ENCODE measurements at places on chromosomes 6 and 20. TPM values are rescaled to one million over a fixed set of nuclear protein-coding genes. Genes with fewer than 3 reads are reported as not detected.

Gene LAMP5
- total RNA-seq = not detected

Gene ADGRG6
- 2.9 TPM for total RNA-seq

Gene VSX1
- 0.14 TPM for total RNA-seq

Gene CNBD2
- total RNA-seq = 3.5 TPM

Gene SLC17A2
- total RNA-seq = not detected

Gene UBE2C
- 1.7 TPM for total RNA-seq

Gene B3GAT2
- not detected for total RNA-seq

Gene TSBP1
- total RNA-seq = not detected

Gene KCNQ2
- total RNA-seq = 1.8 TPM

Gene MUCL3
- total RNA-seq = not detected

- no peak for DNase-seq
Observed at GRCh38 chr6:22647719-22648118, 78.4 kb downstream of the HDGFL1 start.

DNA sequence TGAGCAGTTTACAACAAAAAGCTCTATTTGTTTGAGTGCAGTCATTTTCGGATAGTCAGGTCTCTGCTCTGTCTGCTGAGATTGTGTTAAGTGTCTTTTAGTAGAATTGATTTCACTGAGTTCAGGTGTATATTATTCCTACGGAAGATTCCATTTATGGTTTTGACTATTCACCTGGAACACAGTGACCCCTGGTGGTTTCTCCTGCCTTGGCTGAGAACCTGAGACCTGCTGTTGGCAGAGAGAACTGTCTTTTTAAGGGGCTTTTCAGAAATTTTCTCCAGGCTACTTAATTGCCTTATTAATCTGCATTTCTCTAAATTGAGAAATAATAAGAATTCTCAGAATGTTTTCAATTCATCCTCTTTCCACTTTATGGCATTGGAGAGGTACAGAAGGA is 508.0 kb downstream of the TBC1D32 start:
- DNase-seq = no peak

- DNase-seq = no peak
Observed at GRCh38 chr6:45548657-45549515, 171.2 kb upstream of the SUPT3H start.

GRCh38 chr20:63667858-63668257 is 9.7 kb downstream of the RTEL1 start:
- DNase-seq = no peak

- no peak for DNase-seq
Observed at GRCh38 chr6:20879121-20879520, 344.9 kb downstream of the CDKAL1 start.

DNA sequence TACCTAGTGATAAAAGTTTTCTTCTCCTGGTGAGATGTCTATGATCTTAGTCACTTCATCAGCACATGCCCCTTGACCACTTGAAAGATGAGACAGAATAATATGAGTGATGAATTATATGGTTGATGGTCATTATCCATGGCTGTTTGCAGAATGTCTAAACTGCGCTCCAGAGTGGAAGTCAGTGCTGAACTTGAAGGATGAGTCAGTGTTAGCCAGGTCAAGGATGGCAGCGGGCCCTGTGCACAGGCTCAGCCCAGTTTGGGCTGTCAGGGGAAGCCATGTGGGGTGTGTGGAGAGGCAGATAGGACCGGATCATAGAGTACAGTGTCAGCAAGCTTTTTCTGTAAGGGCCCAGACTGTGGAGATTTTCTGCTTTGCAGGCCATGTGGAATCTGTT is 67.2 kb upstream of the KIF25 start:
- DNase-seq = no peak

DNA sequence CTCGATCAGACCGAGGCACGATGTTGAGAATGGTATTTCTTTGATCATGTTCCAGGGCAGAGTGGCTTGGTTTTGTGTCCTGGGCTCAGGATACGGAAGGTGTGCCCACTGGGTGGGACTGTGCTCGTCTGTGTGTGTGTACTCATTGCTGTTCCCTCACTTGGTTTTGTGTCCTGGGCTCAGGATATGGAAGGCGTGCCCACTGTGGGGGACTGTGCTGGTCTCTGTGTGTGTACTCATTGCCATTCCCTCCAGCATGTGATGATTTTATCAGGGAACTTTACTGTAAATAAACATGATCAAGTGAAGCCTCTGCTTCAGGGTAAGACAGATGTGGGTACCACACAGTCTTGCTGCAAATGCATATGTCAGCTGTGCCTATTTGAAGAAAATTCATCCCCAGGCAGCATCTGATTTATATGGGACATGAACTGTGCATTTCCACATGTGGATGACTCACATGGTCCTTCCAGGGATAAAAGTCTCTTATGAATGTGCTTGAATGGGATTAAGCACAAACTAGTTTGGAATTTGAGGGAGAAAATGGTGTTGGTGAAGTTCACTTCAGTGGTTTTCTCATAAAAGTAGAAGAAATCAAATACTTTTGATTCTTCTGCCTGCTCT is 274.3 kb downstream of the QKI start:
- no peak for DNase-seq

DNA sequence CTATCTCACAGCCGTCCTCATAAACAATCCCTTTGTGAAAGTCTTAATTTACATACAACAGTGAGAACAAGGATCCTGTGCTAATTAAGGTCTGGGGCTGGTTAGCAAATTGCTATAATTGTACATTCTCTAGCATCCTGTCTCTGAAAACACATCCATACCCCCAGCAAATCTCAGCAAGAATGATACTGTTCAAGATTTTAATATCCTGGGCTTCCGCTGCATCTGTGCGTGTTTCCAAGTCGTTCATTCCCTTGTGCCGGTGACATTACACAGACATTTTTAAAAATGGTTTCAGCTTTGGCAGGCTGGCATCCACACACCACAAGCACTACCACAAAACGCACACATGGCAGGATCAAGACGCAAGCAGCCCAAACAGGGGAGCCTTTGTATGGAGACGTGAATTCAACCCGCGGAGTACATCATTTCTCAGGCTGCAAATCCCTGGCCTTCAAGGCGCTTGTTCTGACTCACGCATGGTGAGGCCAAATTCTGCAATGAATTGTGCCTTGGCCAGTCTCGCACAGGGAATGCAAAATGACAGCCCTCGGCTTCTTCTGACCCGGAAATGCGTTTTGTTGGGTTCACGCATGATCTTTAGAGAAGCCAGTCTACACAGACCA is 20.3 kb downstream of the ZMYND8 start:
- DNase-seq = no peak

DNA sequence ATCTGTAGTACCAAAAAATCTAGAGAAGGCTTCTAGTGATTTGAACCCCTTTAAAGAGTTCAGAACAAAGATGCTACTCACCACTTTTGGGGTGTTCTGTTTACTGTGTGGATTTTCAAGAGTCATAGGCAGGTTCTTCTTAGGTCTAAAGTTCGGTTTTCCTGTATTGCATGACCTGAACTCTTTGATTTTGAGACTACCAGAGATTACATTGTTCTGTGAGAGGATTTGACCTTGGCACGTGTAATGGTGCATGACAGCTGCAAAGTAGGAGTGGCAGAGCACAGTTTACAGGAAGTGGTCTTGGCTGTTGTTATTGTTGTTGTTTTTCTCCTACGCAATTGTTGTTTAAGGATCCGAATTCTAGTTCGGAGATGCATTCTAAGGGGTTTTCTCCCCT is 592.7 kb downstream of the EPHA7 start:
- DNase-seq = no peak

DNA sequence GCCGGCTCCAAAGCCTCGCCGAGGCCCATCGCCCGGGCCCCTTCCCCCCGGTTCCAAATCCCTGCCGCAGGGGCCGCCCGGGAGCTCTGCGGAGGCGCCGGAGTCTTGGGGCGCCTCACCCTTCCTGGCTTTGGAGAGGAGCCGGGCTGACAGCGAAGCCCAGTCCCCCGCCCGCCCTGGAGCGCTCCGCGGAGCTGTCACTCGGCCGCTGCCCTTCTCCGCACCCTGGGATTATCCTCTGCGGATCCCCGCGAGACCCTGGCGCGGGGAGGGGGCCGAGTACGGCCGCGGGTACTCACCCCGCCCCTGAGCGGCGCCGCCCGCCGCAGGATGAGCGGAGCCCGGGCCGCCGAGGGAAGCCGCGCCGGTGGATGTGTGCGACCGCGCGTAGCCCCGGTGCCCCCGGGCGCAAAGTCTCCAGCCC is 343 bp downstream of the SNAP91 start:
- DNase-seq = no peak

GRCh38 chr20:24573557-24573956 is 104.1 kb downstream of the SYNDIG1 start:
- DNase-seq = no peak

DNA sequence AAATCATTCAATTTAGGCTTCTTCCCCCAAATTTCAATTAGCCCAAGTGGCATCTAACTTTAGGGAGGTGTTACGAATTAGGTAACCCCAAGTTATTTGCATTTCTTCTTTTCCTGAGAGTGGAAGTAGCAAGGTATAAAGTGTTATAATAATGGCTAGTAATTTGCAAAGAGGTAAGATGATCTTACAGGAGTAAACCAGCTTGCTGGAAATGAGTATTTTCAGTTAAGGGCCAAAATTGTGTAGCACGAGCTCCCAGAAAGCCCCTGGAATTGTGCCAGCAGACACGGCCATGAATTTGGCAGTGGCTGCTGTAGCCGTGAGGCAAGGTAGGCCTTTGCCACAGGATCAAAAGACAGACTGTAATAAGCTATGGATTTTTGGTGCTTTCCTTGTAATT is 38.0 kb downstream of the CITED2 start:
- no peak for DNase-seq

- DNase-seq = no peak
Observed at GRCh38 chr20:50138479-50139393, 14.8 kb downstream of the PEDS1 start.

DNA sequence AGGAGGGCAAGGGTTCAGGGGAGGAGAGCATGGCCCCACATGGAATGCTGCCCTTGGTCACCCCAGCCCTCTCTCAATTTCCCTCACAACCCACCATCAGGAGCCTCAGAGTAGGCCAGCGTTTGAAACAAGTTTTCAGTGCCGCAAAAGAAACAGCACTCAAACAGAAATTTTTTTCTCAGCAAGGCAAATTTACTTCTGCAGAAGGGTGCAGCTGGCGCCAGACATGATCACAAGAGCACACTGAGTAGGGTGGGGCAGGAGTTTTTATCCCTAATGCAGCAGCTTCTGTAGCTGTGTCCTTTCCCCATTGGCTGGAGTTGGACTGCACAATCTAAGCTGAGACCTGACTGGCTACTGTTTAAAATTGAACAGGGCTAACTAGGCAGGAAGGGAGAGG is 287.8 kb upstream of the CDYL start:
- no peak for DNase-seq

DNA sequence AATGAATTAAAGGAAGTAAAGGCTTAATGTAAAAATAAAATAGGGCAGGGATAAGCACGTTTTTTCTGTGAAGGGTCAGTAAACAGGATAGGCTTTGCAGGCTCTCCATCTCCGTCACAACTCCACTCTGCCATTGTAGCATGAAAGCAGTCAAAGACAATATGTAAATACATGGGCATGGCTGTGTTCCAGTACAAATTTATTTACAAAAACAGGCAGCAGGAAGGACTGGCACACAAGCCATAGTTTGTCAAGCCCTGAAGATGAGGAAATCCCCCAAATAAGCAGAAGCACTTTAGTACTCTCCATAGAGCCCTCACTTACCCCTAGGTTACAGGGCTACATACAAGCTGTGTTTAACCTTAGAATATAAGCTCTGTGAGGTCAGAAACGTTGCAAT is 8.9 kb upstream of the FBXO9 start:
- DNase-seq = no peak

DNA sequence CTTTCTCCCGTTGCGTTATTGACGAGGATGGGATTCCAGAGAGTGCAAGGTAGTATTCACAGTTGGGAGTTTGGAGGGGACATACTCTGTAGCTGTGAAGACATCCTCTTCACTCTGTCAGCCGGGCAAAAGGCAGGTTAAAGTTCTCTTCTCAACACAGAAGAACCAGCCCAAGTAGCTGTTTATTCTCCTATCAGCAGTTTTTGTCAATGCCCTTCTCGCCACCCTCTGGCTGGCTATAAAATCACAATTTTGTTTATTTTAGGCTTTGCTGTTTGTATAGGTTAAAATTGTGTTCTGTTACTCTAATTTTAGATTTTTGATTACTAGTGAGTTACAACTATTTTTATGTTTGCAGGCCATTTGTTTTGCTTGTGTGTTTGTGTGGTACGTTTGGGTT is 37.9 kb upstream of the MAS1 start:
- no peak for DNase-seq

- DNase-seq = no peak
Observed at GRCh38 chr6:11778648-11779328, at the start of gene ADTRP. Gene ADTRP, minus strand, starts transcription at chr6:11778803. Its CDS starts 44 bp downstream, at chr6:11778759.

DNA sequence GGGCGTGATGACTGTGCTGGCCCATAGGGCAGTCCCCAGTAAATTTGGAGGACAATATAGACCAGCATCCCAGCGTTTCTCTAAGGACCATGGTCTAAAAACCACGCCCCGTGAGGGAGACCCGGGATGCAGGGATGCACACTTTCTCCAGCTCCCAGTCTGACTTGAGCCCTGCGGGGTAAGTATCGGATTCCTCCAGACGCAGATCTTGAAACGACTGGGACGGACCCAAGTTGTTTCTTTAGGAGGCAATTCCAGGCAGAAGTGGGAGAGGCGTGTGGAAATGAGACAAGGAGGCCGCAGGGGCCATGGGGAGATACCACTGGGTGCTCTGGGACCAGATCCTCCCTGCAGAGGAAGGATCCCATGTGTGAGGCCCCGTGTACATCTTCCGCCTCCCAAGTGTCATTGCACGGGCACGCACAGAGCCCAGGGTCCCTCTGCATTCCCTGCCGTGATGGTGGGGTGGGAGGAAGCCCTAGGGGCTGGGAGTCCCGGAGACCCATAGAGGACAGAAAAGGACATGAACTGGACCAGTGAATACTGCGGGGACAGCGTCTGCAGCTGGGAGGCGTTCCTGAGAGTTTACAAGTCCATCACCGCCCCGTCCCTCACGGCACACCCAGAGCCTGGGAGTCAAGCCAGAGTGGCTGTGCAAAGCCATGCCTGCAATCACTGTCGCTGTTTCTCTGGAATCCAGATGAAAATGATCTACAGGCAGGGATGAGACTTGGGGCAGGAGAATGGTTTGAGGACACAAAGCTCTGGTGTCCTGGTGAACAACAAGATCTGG is 522.9 kb downstream of the CDH26 start:
- peak; percentile 84 for DNase-seq

DNA sequence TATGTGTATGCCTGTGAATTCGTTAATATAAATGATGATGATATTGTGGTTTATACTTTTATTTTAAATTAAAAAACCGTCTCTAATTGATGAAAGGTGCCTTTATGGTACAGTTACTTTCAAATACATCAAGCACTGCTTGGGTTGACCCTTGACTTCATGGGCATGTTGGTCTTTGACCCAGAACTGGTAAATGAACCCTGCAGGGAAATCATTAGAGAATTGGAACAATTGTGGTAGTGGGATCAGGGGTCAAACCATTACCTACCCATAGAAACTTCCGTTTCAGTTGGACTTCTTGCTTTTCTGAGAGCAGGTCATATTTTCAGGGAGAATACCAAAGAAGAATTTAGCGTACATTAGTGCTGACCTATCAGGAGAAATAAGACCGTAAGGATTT is 258.0 kb downstream of the TMEM242 start:
- DNase-seq = no peak

DNA sequence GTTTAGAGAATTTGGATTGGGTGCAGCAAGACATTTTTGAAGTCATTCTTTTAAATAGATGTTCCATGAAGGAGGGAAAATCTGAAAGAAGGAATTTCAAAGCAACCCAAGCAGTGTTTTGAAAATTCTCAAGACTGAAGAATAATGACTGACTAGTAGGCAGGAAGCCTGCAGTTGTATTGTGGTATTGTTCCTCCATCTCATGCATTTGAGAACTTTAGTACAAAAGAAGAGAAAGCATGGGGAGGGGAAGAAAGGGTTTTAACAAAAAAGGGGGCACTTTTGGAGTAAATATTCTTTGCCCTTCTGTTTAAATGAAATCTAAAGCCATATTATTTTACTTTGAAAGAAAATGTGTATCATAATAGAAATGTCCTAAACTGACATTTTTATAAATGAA is 6.6 kb downstream of the NCOA3 start:
- DNase-seq = no peak
